ENCODE measurements at places on chromosomes 6 and 20. TPM values are rescaled to one million over a fixed set of nuclear protein-coding genes. Genes with fewer than 3 reads are reported as not detected.

- DNase-seq: no peak
Measured at GRCh38 chr6:101422811-101423210, 29.3 kb downstream of the GRIK2 start.

- no peak for DNase-seq
Measured at GRCh38 chr20:58762120-58762519, 69.5 kb downstream of the NPEPL1 start.

The TRIM15 gene
- not detected for total RNA-seq

GRCh38 chr20:63463400-63464288, 8.8 kb downstream of the KCNQ2 start:
- no peak for DNase-seq

GRCh38 chr6:53134601-53135235, 13.9 kb downstream of the GCM1 start:
- DNase-seq: no peak

- no peak for DNase-seq
Measured at GRCh38 chr6:41475164-41475563, 71.0 kb upstream of the FOXP4 start.

DNA sequence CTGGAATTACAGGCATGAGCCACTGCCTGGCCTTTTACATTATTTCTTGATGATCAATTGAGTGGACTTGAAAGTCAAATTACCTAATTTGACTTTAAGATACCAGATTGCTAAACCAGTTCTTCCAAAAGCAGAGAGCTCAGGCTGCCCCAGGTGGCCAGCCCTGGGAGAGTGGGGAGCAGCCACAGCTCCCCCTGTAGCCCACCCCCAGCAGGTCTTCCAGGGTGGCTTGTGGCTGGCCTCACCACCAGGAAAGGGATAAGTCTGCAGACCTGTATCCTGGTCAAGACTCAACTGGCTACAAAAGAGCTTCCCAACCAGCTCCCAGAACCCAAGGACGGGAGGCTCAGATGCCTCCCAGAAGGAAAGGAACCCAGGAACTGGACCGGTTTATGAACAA, 23.8 kb upstream of the AKAP12 start:
- no peak for DNase-seq

GRCh38 chr6:149421132-149421531, 21.1 kb downstream of the SUMO4 start:
- DNase-seq: no peak

The COX4I2 gene
- not detected for total RNA-seq

DNA sequence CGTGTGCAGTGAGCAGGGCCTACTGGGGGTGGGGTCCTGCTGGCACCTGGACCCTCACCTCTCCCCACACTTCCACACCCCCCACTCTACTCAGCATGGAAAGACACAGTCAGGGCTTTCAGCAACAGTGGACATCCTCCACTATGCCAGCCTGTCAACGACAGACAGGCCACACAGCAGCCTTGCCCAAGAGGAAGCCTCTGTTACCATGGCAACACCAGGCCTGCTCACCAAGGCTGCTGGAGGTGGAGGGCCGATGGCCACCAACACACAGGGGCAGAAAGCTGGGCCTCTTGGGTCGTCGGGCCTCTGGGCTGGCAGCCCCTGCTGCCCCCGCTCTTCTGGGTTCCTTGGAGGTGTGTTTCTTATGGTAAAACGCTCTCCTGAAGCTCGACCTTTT, 13.6 kb downstream of the BNIP5 start:
- DNase-seq: no peak

GRCh38 chr6:140253096-140253495, 878.6 kb upstream of the CITED2 start:
- DNase-seq: no peak

DNA sequence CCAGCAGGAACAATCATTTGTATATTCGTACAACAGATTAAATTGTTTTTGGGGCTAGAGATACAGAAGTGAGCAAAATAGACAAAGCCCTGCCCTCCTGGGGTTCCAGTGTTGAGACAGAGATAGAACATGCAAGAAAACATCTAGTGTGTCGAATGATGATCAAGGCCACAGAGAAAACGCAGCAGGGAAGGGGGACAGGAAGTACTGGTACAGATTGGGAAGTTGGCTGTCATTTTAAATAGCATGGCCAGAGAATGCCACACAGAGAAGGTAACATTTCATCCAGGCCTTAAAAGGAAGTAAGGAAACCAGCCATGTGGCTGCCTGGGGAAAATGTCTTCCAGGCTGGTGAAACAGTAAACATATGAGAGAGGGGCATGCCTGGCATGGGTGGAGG, 202.6 kb upstream of the MYLIP start:
- DNase-seq: no peak

The OTOR gene
- not detected for total RNA-seq

DNA sequence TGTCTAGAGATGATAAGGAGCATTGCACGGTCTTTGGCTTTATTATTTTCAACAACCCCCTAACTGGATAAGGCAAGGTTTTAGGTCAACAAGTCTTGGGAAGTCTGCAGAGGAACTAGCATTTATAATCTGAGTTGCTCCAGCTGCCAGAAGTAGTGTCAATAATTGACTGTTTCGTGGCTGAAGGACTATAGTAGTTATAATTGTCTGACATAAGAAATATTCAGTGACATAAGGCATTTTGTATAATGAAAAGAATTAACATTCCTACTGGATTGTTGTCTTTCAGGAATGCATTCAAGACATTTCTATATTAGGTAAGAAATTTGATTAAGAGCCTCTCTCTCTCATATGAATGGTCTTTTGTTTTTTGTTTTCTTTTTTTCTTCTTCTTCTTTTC, 136.9 kb upstream of the SGK1 start:
- no peak for DNase-seq

DNA sequence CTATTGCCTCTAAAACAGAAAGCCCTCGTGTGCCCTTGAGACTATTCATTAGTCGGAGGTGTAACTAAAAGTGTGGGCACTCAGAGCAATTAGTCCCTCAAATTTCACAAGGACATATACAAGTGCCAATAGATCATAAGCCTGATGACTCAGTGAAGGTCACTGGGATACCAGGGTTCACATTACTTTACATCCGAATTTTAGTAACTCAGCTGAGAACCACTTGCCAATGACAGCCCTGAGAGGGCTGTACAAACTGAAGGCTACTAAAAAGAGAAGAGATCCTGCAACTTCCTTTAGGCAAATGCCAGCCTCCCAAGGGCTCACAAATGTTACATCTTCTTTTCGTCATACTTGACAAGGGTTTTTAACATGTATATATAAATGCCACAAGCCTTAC, 369.6 kb downstream of the TENT5A start:
- no peak for DNase-seq

Data from hematopoietic multipotent progenitor cell (in vitro differentiated cells).